ENCODE measurements at places on chromosomes 1 and 21.

DNA sequence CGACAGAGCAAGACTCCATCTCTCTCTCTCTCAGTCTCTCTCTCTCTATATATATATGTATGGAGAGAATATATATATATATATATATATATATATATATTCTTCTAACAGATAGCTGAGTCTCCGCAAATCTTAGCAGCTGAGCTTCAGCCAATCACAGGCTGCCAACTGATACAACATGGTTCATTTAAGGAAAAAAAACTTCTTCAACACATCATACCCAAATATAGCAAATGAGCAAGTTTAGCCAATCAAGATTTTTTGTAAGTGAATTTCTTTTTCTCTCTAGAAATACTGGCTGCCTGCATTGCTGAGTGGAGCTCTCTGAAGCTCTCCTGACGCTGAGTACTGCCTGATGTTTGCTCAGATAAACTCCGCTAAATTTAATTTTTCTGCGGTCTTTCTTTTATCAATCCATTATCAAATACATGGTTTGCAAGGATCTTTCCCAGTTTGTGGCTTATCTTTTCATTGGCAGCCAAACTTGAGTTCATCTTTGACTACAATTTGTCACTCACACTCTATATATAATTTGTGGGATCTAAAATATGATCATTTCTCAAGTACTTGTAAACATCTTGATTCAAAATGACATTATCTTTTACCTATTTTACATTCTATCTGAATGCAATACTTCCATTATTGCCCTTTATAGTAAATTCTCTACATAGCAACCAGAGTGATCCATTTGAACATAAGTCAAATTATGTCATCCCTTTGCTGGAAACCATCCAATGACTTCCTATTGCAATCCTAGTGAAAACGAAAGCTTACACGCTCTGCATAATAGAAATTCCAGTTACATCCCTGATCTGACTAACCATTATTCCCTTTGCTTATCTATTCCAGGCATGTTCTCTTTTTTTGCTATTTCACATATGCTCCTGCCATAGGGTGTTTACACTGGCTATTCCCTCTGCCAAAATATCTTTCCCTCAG is 2131.7 kb downstream of the MRPL39 start:
- H3K36me3 ChIP-seq = no peaks in the 10 kb centered on the region
- H3K27me3 ChIP-seq = no peaks in the 10 kb centered on the region
- no peak overlapping the region for H3K27ac ChIP-seq
- no peak for DNase-seq
- no peaks in the 10 kb centered on the region for H3K4me1 ChIP-seq

DNA sequence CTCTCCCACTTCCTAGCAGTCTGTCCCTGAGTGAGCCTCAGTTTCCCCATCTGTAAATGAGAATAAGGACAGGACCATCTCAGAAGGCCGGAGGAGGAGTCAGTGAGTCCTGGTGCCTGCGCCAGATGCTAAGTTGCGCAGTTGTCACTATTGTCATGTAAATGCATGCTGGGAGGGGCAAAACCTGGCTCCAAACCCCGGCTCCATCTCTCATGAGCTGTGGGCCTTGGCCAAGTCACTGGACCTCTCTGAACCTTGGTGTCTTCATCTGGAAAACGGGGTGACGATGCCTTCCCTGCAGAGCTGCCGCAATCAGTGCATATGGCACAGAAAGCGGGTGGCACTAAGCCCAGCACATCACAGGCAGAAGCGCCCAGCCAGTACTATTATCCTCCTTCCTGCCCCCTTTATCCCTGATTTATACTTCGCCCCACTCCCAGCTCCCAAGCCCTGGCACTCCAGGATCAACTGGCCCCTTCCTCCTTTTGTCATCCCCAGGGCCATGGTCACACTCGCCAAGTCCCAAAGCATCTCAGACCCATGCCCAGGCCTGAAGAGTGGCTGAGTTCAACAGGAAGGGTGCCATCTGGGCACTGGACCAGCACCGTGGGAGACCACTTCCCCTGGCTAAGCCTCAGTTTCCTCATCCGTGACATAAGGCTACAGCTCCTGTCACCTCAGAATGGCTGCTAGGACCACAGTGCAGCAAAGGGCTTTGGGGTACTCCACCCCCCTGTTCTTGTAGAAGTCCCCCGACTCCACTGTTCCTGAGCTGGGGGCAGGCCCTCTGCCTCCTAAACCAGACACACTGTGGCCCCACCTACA is 4.3 kb upstream of the PLEKHG5 start:
- DNase-seq = no peak
- peaks cover 12% of the 10 kb centered on the region for H3K4me1 ChIP-seq
- H3K4me3 ChIP-seq = no peak overlapping the region
- no peak overlapping the region for H3K27ac ChIP-seq
- H3K27me3 ChIP-seq = no peaks in the 10 kb centered on the region
- no peaks in the 10 kb centered on the region for H3K36me3 ChIP-seq

DNA sequence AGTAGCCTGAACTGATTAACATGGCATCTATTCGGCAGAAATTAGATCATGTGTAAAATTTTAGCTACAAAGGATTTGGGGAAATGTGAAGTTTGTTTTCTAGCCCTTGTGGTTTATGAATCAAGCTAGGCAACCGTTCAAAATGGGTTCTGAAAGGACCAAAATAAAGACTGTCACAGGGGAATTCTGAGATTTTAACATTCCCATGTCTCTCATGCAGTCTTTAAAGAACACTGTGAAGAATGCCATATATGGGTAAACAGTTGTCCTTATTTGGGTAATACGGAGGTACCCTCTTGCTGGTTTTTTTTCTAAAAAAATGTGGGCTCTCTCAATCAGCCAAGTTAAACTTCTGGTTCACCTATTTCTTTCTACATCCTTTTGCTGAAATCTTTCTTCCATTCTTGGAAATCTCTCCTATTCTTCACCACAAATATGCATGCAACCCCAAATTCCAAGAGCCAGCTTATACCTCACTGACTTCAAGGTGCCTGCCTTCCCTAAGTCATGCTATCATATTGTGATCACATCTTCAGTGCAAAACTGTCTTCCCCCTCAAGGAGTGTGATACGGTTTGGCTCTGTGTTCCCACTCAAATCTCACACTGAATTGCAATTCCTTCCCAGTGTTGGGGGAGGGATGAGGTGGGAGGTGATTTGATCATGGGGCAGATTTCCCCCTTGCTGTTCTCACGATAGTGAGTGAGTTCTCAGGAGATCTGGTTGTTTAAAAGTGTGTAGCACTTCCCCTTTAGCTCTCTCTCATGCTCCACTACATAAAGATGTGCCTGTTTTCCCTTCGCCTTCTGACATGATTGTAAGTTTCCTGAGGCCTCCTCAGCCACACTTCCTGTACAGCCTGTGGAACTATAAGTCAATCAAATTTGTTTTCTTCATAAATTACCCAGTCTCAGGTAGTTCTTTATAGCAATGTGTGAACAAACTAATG is 308.7 kb downstream of the TTLL7 start:
- no peak for DNase-seq
- no peak overlapping the region for H3K27ac ChIP-seq
- no peak overlapping the region for H3K4me3 ChIP-seq
- H3K36me3 ChIP-seq = no peaks in the 10 kb centered on the region
- no peaks in the 10 kb centered on the region for H3K4me1 ChIP-seq

DNA sequence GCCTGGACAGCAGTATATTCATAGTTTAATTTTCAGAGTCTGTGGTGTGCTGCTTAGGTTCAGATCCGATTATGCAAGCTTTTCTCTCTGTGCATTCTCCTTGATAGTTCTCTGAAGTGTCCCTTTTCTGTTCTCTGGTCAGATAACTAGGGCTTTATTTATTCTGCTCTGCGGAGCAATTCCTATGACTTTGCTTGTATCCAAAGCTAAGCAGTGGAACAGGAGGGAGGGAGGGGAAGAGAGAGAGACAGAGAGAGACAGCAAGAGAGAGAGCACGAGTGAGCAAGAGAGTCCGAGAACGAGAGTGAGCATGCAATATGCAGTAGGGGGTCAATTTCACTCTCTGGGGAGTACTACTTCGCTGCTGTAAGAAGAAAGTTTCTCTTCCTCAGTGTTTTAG is 113.3 kb downstream of the XPR1 start:
- no peaks in the 10 kb centered on the region for H3K27me3 ChIP-seq
- H3K4me3 ChIP-seq = no peak overlapping the region
- H3K27ac ChIP-seq = peak overlapping the region; percentile 35

GRCh38 chr1:151815716-151816327 is 10.6 kb upstream of the LINGO4 start:
- no peaks in the 10 kb centered on the region for H3K27me3 ChIP-seq
- no peak overlapping the region for H3K27ac ChIP-seq
- H3K4me3 ChIP-seq = no peak overlapping the region
- no peak for DNase-seq
- H3K36me3 ChIP-seq = no peaks in the 10 kb centered on the region

DNA sequence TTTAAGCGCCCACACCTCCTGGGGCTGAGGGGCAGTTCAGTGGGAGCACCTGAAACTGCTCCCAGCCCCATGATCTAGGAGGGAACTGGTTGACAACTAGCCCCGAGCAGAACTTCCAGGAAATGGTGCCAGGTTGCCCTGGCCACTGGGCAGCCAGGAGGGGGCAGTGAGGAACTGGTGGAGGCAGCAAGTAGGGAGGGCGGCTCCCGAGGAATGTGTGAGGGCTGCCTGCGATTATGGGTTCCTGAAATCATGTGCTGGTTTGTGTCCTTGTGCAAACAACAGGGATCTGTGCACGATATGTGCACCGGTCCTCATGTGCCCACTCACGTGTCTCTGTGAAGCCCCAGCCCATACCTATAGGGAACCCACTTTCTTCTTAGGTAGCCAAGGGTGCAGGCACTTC is 9.9 kb downstream of the GPR3 start:
- H3K27ac ChIP-seq = no peak overlapping the region
- H3K4me3 ChIP-seq = no peak overlapping the region
- no peak for DNase-seq
- H3K36me3 ChIP-seq = no peaks in the 10 kb centered on the region
- H3K27me3 ChIP-seq = no peaks in the 10 kb centered on the region

GRCh38 chr1:244702620-244703019 is 49.7 kb downstream of the DESI2 start:
- H3K4me1 ChIP-seq = no peaks in the 10 kb centered on the region
- no peak for DNase-seq
- H3K4me3 ChIP-seq = no peak overlapping the region
- peaks cover 1% of the 10 kb centered on the region for H3K36me3 ChIP-seq

GRCh38 chr1:205604825-205605505 is 26.8 kb downstream of the ELK4 start:
- 0 out of 2 replicates have a peak, but pooled peaks cover 1% of the 10 kb centered on the region for H3K36me3 ChIP-seq
- no peaks in the 10 kb centered on the region for H3K4me1 ChIP-seq
- no peak for DNase-seq
- no peak overlapping the region for H3K4me3 ChIP-seq
- no peak overlapping the region for H3K27ac ChIP-seq

- H3K36me3 ChIP-seq = no peaks in the 10 kb centered on the region
- H3K4me1 ChIP-seq = no peaks in the 10 kb centered on the region
- no peak overlapping the region for H3K27ac ChIP-seq
- H3K27me3 ChIP-seq = no peaks in the 10 kb centered on the region
These were observed 7.4 kb upstream of the CTBS start for GRCh38 chr1:84581648-84582047.

DNA sequence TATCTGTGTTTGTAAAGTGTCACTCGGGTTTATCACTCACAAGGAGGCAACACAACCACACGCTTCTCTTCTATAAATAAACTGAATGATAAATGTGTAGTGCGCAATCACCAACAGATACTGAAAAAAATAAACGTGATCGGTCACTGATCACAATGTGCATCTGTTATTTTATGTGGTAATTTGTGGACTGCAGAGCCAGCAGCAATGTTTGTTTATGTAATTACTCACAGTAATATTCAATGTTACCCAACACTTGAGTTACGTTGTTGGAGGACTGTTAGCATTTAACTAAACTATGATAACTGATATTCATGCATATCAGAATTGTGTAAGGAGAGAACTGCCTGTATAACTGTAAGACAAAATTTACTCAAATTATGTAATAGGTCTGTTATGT is 129.6 kb downstream of the USH2A start:
- H3K27ac ChIP-seq = no peak overlapping the region
- no peak overlapping the region for H3K4me3 ChIP-seq
- H3K36me3 ChIP-seq = no peaks in the 10 kb centered on the region
- H3K4me1 ChIP-seq = no peaks in the 10 kb centered on the region
- H3K27me3 ChIP-seq = no peaks in the 10 kb centered on the region

GRCh38 chr1:246482805-246483568 is 24.1 kb downstream of the SMYD3 start:
- no peaks in the 10 kb centered on the region for H3K4me1 ChIP-seq
- DNase-seq = no peak

- H3K27ac ChIP-seq = peak overlapping the region; percentile 79
- no peaks in the 10 kb centered on the region for H3K27me3 ChIP-seq
- H3K4me1 ChIP-seq = peaks cover 17% of the 10 kb centered on the region
- no peak overlapping the region for H3K4me3 ChIP-seq
- H3K36me3 ChIP-seq = no peaks in the 10 kb centered on the region
These were observed 365.5 kb downstream of the KCTD3 start for GRCh38 chr1:215932558-215932957.

- H3K4me3 ChIP-seq = no peak overlapping the region
- H3K27ac ChIP-seq = no peak overlapping the region
- no peak for DNase-seq
- H3K4me1 ChIP-seq = no peaks in the 10 kb centered on the region
- H3K36me3 ChIP-seq = no peaks in the 10 kb centered on the region
- H3K27me3 ChIP-seq = no peaks in the 10 kb centered on the region
These were observed 26.2 kb downstream of the VPS45 start for GRCh38 chr1:150093805-150094204.

GRCh38 chr1:116008656-116009390 is 32.5 kb downstream of the SLC22A15 start:
- H3K27me3 ChIP-seq = no peaks in the 10 kb centered on the region
- no peak for DNase-seq
- no peak overlapping the region for H3K4me3 ChIP-seq
- no peaks in the 10 kb centered on the region for H3K4me1 ChIP-seq

DNA sequence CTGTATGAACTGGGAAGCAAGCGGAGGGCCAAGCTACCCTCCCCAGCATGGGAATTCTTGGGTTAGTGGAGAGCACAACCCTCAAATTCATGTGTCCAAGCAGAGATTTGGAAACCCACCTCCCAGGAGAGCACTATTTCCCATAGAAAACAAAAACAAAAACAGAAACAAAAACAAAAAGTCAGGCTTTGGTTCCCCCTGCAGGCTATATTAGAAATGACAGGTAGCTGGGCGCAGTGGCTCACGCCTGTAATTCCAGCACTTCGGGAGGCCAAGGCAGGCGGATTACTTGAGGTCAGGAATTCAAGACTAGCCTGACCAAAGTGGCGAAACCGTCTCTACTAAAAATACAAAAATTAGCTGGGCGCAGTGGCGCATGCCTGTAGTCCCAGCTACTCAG is 10.8 kb downstream of the MINDY1 start:
- H3K27ac ChIP-seq = peak overlapping the region; percentile 26
- H3K4me3 ChIP-seq = no peak overlapping the region
- H3K36me3 ChIP-seq = peaks cover 2% of the 10 kb centered on the region

- peak overlapping the region; percentile 86 for H3K27ac ChIP-seq
- H3K4me1 ChIP-seq = peaks cover 16% of the 10 kb centered on the region
- peak overlapping the region; percentile 63 for H3K4me3 ChIP-seq
- no peaks in the 10 kb centered on the region for H3K36me3 ChIP-seq
- DNase-seq = peak; percentile 87
These were observed 448 bp downstream of the GATAD2B start for GRCh38 chr1:153922076-153922971.
